Jurkat, Clone E6-1 (cell line): ENCODE measurements at places on chromosomes 6 and 20.

GRCh38 chr6:49698478-49698877 lies 14.9 kb downstream of the CRISP2 start:
- no peak for DNase-seq

- no peak for DNase-seq
These were observed 82.0 kb downstream of the PKIB start for GRCh38 chr6:122692175-122692598.

DNA sequence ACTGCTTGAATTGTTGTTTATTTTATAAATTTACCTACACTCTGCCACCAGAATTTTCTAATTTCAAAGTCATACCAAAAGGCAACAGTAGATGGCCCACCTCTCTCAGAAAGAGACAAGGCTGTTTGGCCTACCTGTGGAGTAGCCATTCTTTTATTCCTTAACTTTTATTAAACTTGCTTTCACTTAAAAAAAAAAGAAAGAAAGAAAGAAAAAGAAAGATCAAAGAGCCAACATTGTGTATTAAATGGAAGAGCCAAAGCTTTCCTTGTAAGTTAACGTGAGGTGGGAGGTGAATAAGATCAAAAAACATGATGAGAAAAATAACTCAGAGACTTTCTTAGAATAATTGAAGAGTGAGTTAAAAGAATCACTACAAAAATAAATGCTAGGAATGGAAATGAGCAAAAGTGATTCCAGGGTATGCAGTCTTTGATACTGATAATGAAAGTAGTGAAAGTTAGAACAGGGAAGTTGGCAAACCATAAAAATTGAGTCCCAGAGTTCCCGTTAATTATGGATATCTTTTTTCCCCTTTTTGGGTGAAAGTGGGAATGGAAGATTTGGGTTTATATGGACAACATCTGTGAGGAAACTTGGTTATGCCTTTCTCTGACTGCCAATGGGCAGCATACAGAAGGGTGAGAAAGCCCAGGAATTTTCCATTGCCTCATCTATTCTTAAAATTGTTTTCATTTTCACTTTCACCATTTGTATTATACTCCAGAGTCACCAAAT lies 35.9 kb upstream of the MYB start:
- DNase-seq, result peak; percentile 75

GRCh38 chr6:118284736-118285360 lies 263.2 kb upstream of the PLN start:
- DNase-seq, result no peak

DNA sequence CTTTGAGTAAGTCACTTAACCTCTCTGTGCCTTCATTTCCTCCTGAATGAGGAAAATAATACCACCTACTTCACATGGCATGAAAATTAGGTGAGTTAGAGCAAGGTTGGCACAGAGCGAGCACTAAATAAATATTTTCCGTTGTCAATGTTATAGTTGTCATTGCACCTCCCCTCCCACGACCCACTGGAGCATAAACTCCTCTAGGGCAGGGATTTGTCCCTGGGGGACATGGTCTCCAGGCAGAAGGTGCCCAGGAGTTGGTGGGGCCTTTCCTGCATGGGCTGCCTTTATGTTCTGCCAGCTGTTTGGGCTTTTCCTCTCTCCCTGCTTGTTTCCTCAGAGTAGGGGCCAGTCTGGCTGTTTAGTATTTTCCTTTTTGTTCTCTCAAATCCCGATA lies 1.3 kb upstream of the ANGPT4 start:
- no peak for DNase-seq

DNA sequence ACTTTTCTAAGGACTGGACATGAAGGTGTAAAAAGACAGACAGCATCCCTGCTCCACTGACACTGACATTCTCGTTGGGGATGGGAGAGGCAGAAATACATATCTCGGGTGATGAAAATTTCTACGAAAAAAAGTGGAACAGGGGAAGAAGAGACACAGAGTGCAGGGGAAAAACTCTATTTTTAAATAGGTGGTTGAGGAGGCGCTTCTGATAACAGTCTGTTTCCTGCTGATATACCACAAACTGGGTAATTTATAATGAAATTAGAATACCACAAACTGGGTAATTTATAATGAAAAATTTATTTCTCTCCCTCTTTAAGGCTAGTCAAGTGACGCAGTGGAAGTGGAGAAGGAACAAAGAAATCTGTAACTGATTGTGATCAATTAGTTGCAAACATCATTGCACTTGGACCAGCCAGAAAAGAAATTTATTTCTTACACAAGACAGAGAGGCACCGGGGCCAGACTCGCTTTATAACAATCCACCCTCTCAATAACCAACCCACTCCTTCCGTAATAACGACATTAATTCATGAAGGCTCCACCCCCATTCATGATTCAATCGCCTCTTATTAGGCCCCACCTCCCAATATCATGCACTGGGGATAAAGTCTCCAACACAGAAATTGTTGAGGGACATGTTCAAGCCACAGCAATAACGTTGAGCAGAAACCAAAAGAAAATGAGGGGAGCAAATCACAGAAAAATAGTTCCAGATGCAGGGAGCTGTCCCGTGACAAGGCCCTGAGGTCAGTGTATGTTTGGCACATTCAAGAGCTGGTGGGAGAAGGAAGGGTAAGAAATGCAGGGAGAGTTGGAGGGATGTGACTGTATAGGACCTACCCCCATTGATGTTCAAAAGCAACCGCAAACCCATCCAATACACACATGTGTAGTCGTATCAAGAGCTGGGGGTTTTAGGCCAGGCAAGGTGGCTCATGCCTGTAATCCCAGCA lies 6.6 kb upstream of the SRSF6 start:
- no peak for DNase-seq

GRCh38 chr6:10681795-10682194 lies 12.6 kb downstream of the C6orf52 start:
- no peak for DNase-seq

- peak; percentile 25 for DNase-seq
These were observed 141.1 kb downstream of the RFPL4B start for GRCh38 chr6:112488238-112488637.
